Putamen (tissue), 1 donor: ENCODE measurements at places on chromosomes 2 and 18.

GRCh38 chr18:77676910-77677309 lies 427.3 kb downstream of the GALR1 start:
- no peak for DNase-seq

GRCh38 chr2:41033127-41033526 lies 581.2 kb upstream of the SLC8A1 start:
- DNase-seq, result no peak

GRCh38 chr2:219054956-219055903 lies 5.5 kb downstream of the IHH start:
- DNase-seq, result no peak

- DNase-seq, result no peak
Measured at GRCh38 chr18:9359796-9360195, 25.2 kb downstream of the TWSG1 start.

DNA sequence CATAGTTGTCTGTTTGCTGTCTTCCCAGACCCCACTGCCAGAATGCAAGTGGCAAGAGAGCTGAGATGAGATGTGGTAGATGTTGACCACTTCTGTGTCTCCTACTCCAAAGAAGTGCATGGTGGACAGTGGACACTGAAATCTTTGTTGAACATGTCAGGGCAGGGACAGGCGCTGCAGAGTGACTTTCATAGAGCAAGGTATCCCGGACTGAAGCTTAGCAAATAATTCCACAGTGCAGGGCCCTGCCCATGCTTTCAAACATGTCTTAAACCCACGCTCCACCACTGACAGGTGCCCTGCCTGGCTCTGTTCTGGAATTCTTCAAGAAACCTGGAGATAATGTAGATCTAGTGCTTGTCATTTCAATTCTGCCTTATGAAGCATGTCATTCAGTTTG lies 470.5 kb upstream of the ID2 start:
- DNase-seq, result no peak

- DNase-seq, result no peak
Measured at GRCh38 chr2:197159661-197160211, 150.8 kb downstream of the ANKRD44 start.

DNA sequence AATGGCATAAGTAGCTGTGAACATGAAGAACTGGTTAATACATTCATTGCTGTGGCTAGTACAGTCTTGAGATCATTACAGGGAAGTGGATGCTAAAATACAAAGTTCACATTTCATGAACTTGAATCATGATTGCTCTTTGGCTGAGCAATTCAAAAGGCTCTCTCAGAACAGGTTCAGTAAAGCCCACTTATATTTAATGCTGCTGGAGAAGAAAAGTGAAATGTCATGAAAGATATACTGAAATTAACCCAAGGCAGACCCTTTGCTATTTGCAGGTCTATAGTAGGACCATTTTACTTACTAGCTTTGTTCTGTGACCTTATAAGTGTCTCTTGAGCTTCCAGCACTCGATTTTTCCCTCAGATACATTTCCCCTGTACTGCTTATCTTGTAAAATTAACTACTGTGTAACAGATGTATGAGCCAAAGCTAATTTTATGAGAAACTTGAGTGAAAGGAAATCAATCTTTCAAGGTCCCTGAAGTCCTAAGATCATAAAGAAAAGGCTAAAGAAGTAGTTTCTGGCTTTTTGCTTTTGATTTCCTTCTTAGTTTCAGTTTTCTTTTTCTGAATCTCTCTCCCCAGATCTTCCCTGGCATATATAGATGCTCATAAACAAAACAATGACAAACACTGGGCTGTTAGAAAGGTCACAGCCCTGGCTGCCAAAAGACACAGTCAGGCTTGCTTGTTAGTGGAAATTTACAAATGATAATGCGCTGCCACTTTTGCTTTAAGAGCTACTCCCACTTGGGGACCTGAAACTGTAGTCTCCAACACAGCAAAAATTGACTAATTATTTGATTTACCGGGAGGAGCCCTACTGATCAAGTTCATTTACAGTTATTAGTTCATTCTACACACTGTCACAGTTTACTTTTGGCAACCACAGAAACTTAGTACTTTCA lies 132.7 kb upstream of the XPO1 start:
- DNase-seq, result peak; percentile 91

- DNase-seq, result no peak
Measured at GRCh38 chr2:158776231-158776630, 18.9 kb upstream of the DAPL1 start.

GRCh38 chr2:222383255-222383654 lies 41.1 kb upstream of the SGPP2 start:
- no peak for DNase-seq

GRCh38 chr18:6565815-6566081 lies 151.0 kb upstream of the L3MBTL4 start:
- no peak for DNase-seq

- no peak for DNase-seq
Measured at GRCh38 chr2:168439536-168439935, 16.5 kb upstream of the CERS6 start.

DNA sequence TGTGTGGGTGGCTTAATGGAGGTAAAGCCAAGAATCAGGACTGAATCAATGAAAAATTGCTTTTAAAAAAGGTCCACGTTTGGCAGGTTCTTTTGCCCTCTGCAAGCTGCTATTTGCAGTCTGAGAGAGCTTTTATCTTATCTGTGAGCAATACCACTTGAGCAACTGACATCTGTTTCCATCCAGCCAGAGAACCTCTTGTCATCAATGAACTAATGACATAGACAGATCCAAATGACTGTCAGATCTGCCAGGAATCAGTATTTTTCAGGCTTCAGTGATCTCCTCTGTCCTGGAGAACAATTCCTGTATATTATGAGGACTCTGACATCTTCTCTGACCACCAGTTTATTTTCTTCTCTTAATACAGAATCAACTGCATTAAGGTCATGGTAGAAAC lies 608.1 kb downstream of the LRP1B start:
- DNase-seq, result no peak

- no peak for DNase-seq
Measured at GRCh38 chr2:147718831-147719230, 126.0 kb upstream of the ACVR2A start.

- no peak for DNase-seq
Measured at GRCh38 chr18:54777118-54777791, 51.0 kb upstream of the RAB27B start.

GRCh38 chr2:195677884-195678283 lies 20.9 kb downstream of the SLC39A10 start:
- DNase-seq, result no peak

DNA sequence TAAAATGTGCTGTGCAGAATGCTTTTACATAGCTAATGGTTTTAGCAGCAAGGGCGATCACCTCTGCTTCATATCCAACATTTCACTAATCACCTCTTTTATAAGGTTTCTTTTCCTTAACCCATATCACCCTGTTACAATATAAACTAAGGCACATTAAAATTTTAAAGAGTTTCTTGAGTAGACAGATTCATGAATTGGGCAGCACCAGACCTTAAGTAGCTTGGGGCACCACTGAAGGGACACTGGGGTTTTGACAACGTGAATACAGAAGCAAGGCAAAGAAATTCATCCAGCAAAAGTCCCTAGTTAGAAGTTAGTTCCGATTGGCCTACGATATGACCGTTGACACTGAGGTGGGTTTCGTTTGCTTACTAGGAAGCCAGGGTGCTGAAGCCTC lies 44.0 kb upstream of the RALBP1 start:
- DNase-seq, result no peak

GRCh38 chr18:50671376-50671775 lies 111.5 kb downstream of the MAPK4 start:
- no peak for DNase-seq

DNA sequence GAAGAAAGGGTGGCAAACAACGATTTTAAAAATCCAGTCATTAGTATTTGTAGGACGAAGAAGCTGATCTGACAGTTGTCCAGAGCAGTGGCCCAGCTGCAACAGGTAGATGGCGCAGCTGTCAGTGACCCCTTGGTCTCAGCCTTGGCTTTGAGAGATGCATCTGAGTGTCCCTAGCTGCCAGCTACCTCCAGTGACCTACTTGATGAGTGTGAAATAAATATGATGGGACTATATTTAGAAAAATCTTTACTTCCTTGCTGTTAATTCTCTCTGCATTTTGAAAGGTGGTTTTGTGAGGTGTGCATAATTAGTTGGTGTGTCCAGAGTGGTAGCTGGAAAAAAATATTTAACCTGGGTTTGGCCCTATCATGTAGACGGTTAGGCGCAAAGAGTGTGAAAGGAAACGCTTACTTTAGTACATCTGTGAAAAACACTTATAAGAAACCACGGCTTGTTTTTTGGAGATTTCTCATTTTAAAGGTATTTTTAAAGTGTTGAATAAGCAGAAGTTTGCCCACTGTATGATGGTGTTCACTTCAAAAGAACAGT lies 963 bp downstream of the INPP1 start:
- DNase-seq, result peak; percentile 68

DNA sequence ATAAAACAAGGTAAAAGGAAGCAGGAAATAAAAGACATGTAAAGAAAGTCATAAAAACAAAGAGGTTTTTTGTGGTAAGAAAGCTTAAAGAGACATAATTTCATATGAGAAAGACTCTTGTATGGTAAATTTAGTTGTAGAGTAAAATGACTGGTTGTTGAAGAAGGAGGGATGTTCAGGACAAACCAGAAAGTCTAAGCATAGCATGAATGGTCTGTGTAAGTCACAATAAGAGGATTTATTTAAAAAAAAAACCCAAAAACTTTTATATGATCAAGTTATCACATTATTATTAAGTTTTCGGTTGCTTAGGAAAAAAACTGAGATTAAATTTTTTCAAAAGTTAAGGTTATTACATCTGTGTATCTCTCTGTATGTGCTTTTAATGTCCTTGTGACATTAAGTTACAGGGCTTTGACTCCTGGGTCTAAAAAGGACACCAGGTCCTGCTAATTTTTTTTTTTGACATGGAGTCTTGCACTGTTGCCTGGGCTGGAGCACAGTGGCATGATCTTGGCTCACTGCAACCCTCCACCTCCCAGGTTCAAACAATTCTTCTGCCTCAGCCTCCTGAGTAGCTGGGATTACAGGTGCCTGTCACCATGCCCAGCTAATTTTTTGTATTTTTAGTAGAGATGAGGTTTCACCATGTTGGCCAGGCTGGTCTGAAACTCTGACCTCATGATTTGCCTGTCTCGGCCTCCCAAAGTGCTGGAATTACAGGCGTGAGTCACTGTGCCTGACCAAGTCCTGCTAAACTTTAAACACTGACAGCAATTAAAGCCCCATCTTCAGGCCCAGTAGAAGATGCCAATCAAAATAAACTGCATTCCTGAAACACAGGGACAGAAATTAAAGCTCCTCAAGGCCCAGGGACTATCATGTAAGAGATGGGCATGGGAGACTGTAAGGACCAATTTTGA lies 14.2 kb upstream of the OXER1 start:
- no peak for DNase-seq

- peak; percentile 46 for DNase-seq
Measured at GRCh38 chr2:201275069-201275468, 14.7 kb downstream of the CASP8 start.

DNA sequence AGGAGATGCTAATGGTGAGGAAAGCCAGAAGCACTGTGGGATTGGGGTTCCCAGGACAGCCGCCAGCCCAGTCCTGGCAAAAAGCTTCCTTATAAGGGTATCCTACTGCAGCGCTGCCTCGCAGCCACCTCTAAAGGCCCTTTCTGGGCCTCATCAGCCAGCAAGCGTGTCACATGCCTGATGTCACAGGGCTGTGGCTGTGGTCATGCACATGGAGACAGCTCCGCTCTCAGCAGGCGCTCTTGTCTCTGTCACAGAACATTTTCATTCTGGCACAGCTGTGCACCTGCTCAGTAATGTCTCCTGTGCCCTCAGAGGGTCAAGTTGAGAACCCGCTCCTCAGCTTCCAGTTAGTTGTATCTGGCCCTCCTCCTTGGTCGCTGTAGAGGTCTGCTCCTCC lies 17.7 kb upstream of the MAL start:
- DNase-seq, result no peak

DNA sequence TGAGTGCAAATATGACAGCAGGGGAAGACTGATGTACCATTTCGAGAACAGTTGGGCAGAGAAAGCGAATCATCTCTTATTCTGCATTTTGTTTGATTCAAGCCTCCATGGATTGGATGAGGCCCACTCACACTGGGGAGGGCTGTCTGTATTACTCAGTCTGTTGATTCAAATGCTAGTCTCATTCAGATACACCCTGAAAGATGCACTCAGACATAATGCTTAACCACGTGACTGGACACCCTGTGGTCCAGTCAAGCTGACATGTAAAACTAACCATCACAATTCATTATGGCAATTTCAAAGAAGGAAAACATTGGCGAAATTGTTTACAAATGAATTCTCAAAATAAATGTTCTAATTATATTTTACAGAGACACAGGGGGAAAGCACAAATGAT lies 1210.2 kb downstream of the DPP10 start:
- DNase-seq, result no peak

DNA sequence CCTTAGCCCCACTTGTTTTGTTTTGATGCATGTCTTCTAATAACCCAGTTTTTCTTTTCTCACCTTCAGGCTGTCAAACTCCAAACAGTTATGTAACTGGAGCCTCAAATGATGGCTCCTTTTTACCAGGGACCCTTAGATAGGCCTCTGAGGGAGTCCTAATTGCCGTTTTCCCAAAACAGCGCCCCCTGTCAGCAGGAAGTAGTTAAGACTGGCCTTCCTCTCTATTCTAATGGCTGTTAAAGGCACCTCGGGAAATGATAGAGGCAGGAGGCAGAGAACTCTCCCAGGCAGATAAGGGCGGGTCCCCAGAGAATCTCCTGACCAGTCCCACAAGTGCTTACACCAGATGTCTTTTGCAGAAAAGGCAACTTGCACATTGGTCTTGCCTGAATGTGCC lies 123.2 kb downstream of the KCNS3 start:
- DNase-seq, result no peak

GRCh38 chr2:30910686-30911085 lies 103.4 kb upstream of the CAPN13 start:
- no peak for DNase-seq

DNA sequence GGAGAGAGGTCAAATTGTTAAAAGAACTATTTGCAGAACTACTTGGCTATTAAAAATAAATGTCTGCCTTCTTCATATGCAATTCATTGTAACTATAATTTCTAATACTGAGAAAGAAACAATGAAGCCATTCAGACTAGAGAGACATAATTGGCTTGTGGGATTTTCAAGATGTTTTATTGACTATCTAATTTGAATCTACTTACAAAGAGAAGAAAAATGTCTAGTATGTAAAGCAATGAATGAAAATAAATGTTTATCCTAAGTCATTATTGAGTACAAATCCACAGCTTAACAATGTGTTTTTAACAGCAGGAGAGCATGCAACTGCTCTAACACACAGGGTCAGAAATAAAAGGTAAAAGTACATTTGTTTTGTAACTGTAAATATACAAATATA lies 19.2 kb downstream of the RMP24 start:
- DNase-seq, result no peak

DNA sequence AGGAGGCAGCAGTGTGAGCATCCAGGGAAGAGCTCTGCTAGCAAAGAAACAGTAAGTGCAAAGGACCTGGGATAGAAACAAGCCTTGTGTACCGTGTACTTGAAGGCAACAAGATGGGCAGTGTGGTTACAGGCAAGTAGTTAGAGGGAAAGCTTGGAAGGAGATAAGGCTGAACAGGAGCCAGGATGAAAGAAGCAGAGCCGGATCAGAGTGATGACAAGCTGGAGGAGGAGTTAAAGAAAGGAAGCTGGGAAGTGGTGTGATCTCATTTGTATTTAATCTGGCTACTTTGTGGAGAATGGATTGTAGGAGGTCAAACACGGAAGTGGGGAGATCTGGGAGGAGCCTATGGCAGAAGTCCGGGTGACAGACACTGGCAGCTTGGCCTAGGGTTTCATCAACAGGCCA lies 44.7 kb upstream of the VPS54 start:
- peak; percentile 34 for DNase-seq
